Activated naive CD8-positive, alpha-beta T cell treated with anti-CD3 and anti-CD28 coated beads, Interleukin-2, amount 10 ng/mL, durations not matched to agents 7 days and 5 days (primary cell): ENCODE measurements at places on chromosomes 3 and 15. TPM values are rescaled to one million over a fixed set of nuclear protein-coding genes. Genes with fewer than 3 reads are reported as not detected.
A peak's percentile ranks its signal among the peaks of the same experiment; 100 is the strongest.

DNA sequence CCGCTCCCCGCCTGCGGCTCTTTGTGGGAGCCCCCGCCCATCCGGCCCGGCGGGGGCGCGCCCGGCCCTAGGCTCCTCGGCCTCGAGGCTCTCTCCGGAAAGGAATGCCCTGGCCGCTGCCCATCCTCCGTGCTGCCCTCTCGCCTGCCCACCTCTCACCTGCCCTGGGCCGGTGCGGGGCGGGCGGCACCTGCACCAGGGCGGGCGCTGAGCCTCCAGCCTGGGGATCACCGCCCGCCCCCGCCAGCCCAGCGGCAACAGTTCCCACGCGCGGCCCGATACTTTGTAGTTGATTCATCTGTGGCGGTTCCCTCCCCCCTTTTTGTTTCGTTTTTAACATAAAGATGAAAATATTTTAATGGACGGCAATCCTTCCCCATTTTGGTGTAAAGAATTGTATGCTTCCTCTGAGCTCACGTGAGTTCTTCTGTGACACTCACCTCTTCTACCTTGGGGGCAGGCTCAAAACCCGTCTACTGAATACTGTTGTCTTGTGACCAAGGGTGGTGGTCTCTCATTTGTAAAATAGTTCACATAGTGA is 1.9 kb downstream of the KLF13 start:
- H3K4me1 ChIP-seq = peaks cover 51% of the 10 kb centered on the region
- H3K27me3 ChIP-seq = no peaks in the 10 kb centered on the region
- H3K27ac ChIP-seq = peak overlapping the region; percentile 96
- DNase-seq = no peak
- H3K4me3 ChIP-seq = peak overlapping the region; percentile 97

The ALCAM gene
- 8.1 TPM for total RNA-seq

DNA sequence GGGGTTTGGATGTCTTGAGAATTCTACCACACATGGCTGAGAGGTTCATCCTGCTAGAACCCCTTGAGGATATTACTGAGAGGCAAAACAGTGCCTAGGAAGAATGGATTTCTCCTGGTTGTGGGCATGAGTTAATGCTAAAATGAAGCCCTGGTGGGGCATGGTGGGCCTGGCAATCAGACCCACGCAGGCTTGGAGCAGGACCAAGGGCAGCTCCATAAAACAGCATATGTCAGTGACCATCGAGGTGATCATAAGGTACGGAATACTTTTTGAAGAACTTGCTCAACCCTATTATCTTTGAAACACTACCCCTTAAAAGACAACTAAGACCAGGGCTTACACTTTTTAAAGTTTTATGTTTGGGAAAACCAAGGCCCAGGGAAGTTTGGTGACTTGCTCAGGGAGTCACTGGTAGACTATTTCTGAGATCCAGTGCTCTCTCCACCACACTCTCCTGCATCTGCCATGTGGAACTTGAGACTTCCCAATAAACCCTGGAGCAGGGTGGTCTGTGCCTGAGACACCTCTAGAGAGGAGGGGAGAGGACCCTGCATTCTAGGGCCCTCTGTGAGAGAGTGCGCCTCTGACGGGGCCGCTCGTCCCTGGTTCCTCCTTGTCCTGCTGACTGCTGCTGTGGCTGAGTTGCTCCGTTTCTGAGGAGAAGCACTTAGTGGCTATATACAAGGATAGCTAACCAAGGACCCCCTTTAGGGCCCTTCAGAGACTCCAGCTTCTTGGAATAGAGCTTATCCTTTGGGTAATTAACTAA is 28.0 kb upstream of the TIMP4 start:
- H3K27me3 ChIP-seq = peaks cover 8% of the 10 kb centered on the region
- no peak overlapping the region for H3K27ac ChIP-seq
- H3K36me3 ChIP-seq = no peaks in the 10 kb centered on the region
- H3K4me1 ChIP-seq = peaks cover 14% of the 10 kb centered on the region

The RETNLB gene
- total RNA-seq = not detected

The TEX9 gene
- total RNA-seq = 1.4 TPM

- no peak overlapping the region for H3K27ac ChIP-seq
- no peak for DNase-seq
- no peaks in the 10 kb centered on the region for H3K36me3 ChIP-seq
- no peaks in the 10 kb centered on the region for H3K27me3 ChIP-seq
- H3K4me3 ChIP-seq = no peak overlapping the region
Observed at GRCh38 chr3:55631766-55632331, 144.7 kb upstream of the WNT5A start.

The PIGB gene
- total RNA-seq = 26.1 TPM

DNA sequence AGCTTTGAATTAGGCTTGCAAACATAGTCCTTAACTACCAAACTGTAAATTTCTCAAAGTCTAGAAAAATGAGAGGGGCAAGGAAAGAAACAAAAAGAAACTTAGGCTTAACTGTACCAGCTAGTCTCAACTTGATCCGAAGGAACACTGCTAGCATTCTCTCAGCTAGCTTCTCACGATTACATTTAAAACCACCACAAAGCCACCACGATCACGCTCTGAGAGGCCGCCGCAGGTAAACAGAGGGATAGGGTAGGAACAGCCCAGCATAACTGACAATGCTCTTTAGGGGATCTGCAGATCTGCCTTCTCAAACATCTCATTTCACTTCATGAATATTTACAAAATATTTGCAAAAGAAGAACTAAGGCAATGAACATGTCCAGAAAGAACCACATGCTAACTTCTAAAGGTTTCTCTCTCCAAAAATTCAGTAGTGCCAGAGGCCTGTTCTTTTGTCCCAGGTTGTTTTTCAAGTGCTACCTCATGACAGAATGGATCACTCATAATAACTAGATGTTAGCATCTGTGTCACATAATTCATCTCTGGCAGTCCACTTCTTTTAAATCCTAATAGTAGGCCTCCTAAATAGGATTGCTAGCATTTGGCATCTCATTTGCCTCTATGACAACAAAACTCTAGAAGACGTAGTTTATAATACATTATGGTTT is 18.9 kb downstream of the VGLL4 start:
- H3K4me1 ChIP-seq = peaks cover 59% of the 10 kb centered on the region
- H3K27ac ChIP-seq = peak overlapping the region; percentile 78
- DNase-seq = peak; percentile 39
- H3K27me3 ChIP-seq = no peaks in the 10 kb centered on the region
- peaks cover 26% of the 10 kb centered on the region for H3K36me3 ChIP-seq
- peak overlapping the region; percentile 69 for H3K4me3 ChIP-seq

GRCh38 chr3:120460862-120461261 is 10.1 kb upstream of the FSTL1 start:
- H3K36me3 ChIP-seq = no peaks in the 10 kb centered on the region
- no peak for DNase-seq
- H3K4me3 ChIP-seq = no peak overlapping the region

DNA sequence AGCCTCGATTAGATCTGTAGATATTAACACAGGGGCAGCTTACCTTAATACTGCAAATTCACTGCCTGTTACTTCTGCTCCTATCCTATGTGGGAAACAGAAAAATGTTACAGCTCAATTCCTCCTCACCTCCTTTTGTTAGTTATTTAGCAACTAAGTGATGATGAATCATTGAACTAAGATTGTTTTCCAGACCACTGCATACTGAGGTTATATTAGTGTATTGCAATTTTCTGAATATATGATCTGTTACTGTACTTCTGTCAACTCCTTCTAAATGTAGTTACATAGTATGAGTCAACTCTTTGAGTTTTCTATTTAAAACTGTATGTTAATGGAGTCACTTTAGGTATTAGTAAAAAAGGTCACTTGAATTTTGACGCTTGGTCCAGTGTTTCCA is 331.5 kb upstream of the SLCO3A1 start:
- peak overlapping the region; percentile 80 for H3K27ac ChIP-seq
- H3K36me3 ChIP-seq = peaks cover 25% of the 10 kb centered on the region
- H3K27me3 ChIP-seq = no peaks in the 10 kb centered on the region
- no peak overlapping the region for H3K4me3 ChIP-seq
- no peak for DNase-seq

- peaks cover 2% of the 10 kb centered on the region for H3K36me3 ChIP-seq
- H3K27ac ChIP-seq = no peak overlapping the region
- DNase-seq = no peak
- H3K27me3 ChIP-seq = no peaks in the 10 kb centered on the region
Observed at GRCh38 chr3:107679921-107680320, 157.2 kb downstream of the BBX start.

GRCh38 chr3:68436619-68437401 is 495.5 kb downstream of the TAFA4 start:
- H3K36me3 ChIP-seq = no peaks in the 10 kb centered on the region
- no peaks in the 10 kb centered on the region for H3K27me3 ChIP-seq
- no peak overlapping the region for H3K27ac ChIP-seq
- no peak overlapping the region for H3K4me3 ChIP-seq

DNA sequence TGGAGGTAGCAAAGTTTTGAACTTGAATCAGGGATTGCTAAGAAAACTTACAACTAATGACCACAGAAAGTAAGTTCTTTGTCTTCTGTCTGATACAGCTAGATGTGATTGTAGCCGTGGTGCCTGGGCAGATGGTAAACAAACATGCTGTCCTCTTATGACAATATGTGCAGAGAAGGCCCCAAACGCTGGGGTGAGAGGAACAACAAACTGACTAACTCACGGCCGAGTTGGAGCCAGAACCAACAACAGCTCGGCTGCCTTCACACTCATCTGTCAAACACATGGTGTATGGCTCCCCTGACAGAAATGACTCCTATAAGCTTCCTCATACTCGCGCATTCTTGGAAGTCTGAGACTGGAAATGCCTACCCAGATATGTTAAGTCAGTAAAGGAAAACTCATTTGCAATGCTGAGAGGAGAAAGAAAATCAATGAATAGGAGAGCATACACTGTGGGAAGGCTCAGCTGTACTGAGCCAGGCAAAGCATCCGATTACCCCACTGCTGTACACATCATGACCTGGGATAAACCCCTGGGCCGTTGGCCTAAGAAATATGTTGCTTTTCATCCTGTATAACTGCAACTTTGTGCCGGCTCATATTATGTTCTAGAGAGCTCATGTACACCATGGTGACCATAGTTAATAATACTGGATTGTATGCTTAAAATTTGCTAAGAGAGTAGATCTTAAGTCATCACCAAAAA is 5.7 kb downstream of the THBS1 start:
- no peak overlapping the region for H3K27ac ChIP-seq
- peaks cover 21% of the 10 kb centered on the region for H3K27me3 ChIP-seq
- H3K4me1 ChIP-seq = peaks cover 10% of the 10 kb centered on the region
- no peaks in the 10 kb centered on the region for H3K36me3 ChIP-seq
- no peak for DNase-seq

The MRPL3 gene
- total RNA-seq = 55.6 TPM

GRCh38 chr15:67039384-67040075 is 25.9 kb upstream of the SMAD3 start:
- peaks cover 39% of the 10 kb centered on the region for H3K4me1 ChIP-seq
- peak overlapping the region; percentile 39 for H3K27ac ChIP-seq
- H3K27me3 ChIP-seq = peaks cover 10% of the 10 kb centered on the region
- no peaks in the 10 kb centered on the region for H3K36me3 ChIP-seq

- no peaks in the 10 kb centered on the region for H3K36me3 ChIP-seq
- H3K4me3 ChIP-seq = no peak within 1 kb of the TSS
- no peak within 1 kb of the TSS for H3K27ac ChIP-seq
- DNase-seq = no peak
- peaks cover 5% of the 10 kb centered on the region for H3K27me3 ChIP-seq
Observed at GRCh38 chr3:39192490-39193092, at the start of gene XIRP1. Gene XIRP1 (minus strand): TSS chr3:39192595. CDS start chr3:39189445, 3,150 bp downstream.

DNA sequence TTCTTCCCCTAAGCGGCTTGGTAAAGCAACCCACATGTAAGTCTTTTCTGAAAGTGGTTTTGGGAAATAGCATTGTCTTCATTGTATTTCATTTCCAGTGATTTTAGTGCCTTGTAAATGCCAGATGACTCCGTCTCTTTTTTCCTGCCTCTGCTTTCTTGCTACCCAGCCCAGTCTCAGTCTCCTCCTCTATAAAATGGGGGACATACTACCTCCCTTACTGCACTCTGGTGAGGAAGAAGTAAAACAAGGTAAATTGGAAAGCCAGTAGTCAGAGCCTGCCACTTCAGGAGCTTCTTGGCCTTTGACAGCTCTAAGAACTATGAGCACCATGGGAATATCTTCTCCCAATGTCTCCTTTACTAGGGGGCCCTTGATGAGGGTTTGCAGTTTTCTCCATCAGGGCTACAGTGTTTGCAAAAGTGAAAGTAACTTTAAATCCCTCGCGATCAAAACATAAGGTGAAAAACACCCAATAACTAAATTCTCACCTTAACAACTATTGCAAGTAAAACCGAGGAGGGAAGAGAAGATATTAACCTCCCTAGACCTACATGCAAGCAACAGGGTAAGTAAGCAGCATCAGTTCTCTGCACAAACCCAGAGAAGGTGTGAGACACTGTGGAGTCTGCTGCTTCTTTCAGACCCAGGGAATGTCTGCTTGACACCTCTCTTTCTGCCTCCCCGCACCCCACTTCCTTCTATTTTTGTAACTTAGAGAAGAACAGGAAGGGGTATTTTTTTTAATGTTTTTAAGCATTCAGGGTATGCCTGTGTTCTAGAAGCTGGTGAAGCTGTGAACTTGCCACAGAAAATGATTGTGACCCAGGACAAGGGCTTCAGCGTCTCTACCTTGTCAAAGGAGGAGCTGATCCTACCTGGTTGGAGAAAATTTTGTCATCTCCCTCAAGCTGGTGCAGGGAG is 159.1 kb upstream of the EOMES start:
- no peaks in the 10 kb centered on the region for H3K27me3 ChIP-seq
- DNase-seq = peak; percentile 44
- H3K4me1 ChIP-seq = peaks cover 45% of the 10 kb centered on the region
- peak overlapping the region; percentile 87 for H3K4me3 ChIP-seq
- H3K27ac ChIP-seq = peak overlapping the region; percentile 94
- H3K36me3 ChIP-seq = peaks cover 2% of the 10 kb centered on the region

- peaks cover 2% of the 10 kb centered on the region for H3K36me3 ChIP-seq
- no peak for DNase-seq
- no peak overlapping the region for H3K27ac ChIP-seq
- H3K27me3 ChIP-seq = no peaks in the 10 kb centered on the region
Observed at GRCh38 chr3:114709102-114709501, 415.3 kb downstream of the TIGIT start.

DNA sequence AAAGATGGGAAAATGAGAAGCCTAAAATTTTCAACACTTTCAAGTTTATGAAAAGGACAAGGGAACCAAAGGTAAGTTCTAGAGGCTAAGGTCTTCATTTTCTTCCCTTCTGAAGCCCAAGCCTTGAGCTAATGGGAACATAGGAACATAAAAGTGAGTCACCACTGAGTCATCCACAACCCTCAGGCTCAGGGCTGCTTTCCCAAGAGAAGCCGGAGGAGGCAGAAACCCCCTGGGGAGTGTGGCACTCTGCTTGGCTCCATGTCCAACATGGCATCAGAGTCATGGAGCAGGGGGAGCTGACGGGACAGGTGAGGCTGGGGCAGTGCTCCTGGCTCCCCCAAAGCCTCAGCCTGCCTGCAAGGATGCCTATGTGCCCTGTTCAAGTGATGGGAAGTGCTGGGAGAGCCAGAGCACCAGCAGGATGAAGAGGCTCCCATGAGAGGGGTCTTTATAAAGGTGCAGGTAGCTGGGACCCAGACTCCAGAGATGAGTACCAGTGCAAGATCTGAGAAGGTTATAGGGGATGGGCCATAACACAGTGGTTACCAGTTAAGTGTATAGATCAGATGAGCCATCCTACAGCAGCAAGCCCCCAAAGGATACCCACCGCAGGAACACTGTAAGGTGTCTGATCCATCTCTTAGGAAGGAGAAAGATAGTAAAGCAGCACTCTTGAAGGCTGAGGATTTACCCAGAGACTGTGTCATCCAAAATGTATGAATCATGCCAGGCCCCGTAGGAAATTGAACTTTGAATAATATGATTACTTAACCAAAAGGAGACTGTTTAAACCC is 31.8 kb upstream of the RYR3 start:
- no peaks in the 10 kb centered on the region for H3K4me1 ChIP-seq
- H3K4me3 ChIP-seq = no peak overlapping the region
- H3K36me3 ChIP-seq = no peaks in the 10 kb centered on the region
- DNase-seq = no peak
- peaks cover 10% of the 10 kb centered on the region for H3K27me3 ChIP-seq
- H3K27ac ChIP-seq = no peak overlapping the region
